ENCODE measurements at places on chromosomes 6 and 20. TPM values are rescaled to one million over a fixed set of nuclear protein-coding genes. Genes with fewer than 3 reads are reported as not detected.

GRCh38 chr6:91812596-91813274, 1225.9 kb upstream of the MAP3K7 start:
- no peaks in the 10 kb centered on the region for H3K36me3 ChIP-seq
- H3K27me3 ChIP-seq, result no peaks in the 10 kb centered on the region
- no peak overlapping the region for H3K27ac ChIP-seq
- DNase-seq, result no peak
- H3K4me3 ChIP-seq, result no peak overlapping the region
- H3K4me1 ChIP-seq, result no peaks in the 10 kb centered on the region

DNA sequence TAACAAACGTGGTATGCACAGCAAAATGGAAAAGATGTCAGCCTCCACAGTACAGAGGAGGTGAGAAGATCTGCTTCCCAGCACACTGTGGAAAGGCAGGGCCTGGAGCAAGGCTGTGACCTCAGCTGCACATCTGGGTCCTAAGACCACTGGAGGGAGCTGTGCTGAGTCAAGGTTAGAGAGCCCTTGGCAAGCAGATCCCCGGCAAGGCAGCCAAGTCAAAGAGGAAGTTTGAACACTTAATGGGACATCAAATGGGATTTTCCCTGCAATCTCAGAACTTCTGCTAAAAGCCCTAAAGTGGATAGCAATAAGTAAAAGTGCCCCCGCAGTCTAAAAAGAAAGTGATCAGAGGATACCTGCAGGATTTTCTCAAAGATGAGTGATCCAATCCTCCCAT, 39.5 kb downstream of the UNC5CL start:
- no peak for DNase-seq
- H3K4me1 ChIP-seq, result no peaks in the 10 kb centered on the region
- H3K27me3 ChIP-seq, result peaks cover 60% of the 10 kb centered on the region
- H3K27ac ChIP-seq, result no peak overlapping the region
- no peaks in the 10 kb centered on the region for H3K36me3 ChIP-seq

- no peaks in the 10 kb centered on the region for H3K36me3 ChIP-seq
- no peak overlapping the region for H3K27ac ChIP-seq
- DNase-seq, result no peak
- peaks cover 12% of the 10 kb centered on the region for H3K4me1 ChIP-seq
- peak overlapping the region; percentile 14 for H3K4me3 ChIP-seq
- H3K27me3 ChIP-seq, result peaks cover 59% of the 10 kb centered on the region
Observed at GRCh38 chr6:106359959-106360409, 533 bp upstream of the CRYBG1 start.

- H3K4me1 ChIP-seq, result peaks cover 61% of the 10 kb centered on the region
- DNase-seq, result no peak
- no peak overlapping the region for H3K4me3 ChIP-seq
- peaks cover 72% of the 10 kb centered on the region for H3K36me3 ChIP-seq
- no peak overlapping the region for H3K27ac ChIP-seq
- no peaks in the 10 kb centered on the region for H3K27me3 ChIP-seq
Observed at GRCh38 chr6:11373208-11373607, 140.7 kb upstream of the NEDD9 start.

GRCh38 chr6:28490205-28490890, 25.2 kb downstream of the GPX6 start:
- H3K27ac ChIP-seq, result no peak overlapping the region
- H3K4me3 ChIP-seq, result peak overlapping the region; percentile 33
- no peaks in the 10 kb centered on the region for H3K36me3 ChIP-seq
- DNase-seq, result no peak

GRCh38 chr6:152054441-152054840, 247.0 kb downstream of the ESR1 start:
- H3K36me3 ChIP-seq, result no peaks in the 10 kb centered on the region
- H3K27ac ChIP-seq, result no peak overlapping the region
- H3K27me3 ChIP-seq, result peaks cover 2% of the 10 kb centered on the region
- no peak for DNase-seq
- H3K4me3 ChIP-seq, result no peak overlapping the region

DNA sequence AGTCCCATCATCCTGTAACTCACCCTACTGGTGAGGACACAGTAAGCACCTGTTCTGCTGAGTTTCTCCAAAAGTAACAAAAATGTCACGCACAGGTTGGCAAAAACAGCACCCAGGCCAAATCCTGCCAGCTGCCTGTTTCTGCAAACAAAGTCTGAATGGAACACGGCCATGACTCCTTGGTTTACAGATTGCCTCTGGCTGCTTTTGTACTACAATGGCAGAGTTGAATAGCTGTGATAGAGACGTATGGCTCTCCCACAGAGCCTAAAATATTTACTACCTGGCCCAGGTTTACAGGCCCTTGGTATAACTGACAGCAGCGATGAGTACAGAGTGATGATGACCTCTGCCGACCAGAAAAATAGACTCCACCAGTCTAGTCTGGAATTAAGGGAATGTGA, 52.6 kb downstream of the CNKSR3 start:
- DNase-seq, result no peak
- peaks cover 8% of the 10 kb centered on the region for H3K27me3 ChIP-seq
- no peak overlapping the region for H3K4me3 ChIP-seq
- no peaks in the 10 kb centered on the region for H3K4me1 ChIP-seq
- no peaks in the 10 kb centered on the region for H3K36me3 ChIP-seq
- no peak overlapping the region for H3K27ac ChIP-seq

DNA sequence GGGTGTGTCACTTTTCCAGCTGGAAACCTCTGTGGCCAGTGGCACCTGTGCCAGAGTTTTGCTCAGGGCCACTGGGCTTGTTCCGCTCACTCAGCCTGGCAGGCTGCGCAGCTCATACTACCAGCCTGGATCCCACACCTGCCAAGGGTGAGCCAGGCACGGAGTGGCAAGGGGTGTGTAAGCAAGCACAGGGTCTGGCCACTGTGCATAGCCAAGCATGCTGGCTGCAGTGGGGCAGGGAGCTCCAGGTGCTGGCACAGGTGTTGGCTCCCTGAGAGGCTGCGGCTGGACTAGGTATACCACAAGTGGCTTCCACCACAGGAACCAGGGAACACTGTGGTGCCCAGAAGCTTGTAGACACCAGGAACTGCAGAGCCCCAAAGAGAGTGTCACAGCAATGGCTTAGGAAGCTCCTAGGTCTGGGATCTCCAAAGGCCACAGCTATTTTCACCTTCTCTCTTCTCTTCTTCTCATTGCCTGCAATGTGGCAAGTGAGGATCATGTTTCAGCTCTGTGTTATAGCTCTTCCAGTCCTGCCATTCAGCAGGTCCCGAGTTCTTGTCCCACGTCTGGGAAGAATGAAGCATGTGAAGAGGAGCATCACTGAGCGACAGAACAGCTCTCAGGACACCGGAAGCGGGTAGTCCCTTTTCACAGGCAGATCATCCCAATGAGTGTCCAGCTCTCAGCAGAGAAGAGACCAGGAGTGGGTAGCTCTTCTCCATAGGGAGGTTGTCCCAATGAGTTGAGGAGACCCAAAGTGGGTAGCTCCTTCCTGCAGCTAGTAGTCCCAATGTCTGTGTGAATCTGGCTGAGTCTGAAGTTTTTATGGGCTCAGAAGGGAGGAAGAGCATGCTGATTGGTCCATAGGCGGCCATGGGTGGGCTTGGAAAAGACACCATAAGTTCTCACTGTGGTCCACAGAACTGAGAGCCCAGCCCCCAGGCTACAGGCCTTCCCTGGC, 41.3 kb downstream of the WASF1 start:
- no peak overlapping the region for H3K4me3 ChIP-seq
- H3K27me3 ChIP-seq, result peaks cover 5% of the 10 kb centered on the region
- H3K36me3 ChIP-seq, result no peaks in the 10 kb centered on the region
- H3K4me1 ChIP-seq, result no peaks in the 10 kb centered on the region
- H3K27ac ChIP-seq, result no peak overlapping the region

- no peaks in the 10 kb centered on the region for H3K27me3 ChIP-seq
- peaks cover 5% of the 10 kb centered on the region for H3K36me3 ChIP-seq
- H3K27ac ChIP-seq, result no peak overlapping the region
- no peak for DNase-seq
Observed at GRCh38 chr20:25316506-25317190, 68.8 kb downstream of the PYGB start.

DNA sequence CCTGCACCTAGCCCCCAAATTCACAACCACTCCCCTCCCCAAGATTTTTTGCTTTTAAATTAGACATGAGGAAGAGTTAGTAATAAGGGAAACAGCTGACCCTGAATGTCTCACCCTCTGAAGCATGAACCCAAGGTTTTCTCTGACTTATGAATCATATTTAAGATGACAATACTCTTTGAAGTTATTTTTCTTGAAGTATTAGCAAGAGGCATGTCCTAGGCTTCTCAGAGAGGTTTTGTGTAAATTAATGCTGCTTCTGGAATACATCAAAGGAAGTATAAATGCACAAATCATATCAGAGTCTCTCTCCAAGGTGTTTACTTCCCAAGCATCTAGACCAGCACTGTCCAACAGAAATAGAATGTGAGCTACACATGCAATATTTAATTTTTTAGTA, 408.1 kb upstream of the MARCKS start:
- H3K4me3 ChIP-seq, result no peak overlapping the region
- H3K4me1 ChIP-seq, result no peaks in the 10 kb centered on the region
- H3K36me3 ChIP-seq, result no peaks in the 10 kb centered on the region

DNA sequence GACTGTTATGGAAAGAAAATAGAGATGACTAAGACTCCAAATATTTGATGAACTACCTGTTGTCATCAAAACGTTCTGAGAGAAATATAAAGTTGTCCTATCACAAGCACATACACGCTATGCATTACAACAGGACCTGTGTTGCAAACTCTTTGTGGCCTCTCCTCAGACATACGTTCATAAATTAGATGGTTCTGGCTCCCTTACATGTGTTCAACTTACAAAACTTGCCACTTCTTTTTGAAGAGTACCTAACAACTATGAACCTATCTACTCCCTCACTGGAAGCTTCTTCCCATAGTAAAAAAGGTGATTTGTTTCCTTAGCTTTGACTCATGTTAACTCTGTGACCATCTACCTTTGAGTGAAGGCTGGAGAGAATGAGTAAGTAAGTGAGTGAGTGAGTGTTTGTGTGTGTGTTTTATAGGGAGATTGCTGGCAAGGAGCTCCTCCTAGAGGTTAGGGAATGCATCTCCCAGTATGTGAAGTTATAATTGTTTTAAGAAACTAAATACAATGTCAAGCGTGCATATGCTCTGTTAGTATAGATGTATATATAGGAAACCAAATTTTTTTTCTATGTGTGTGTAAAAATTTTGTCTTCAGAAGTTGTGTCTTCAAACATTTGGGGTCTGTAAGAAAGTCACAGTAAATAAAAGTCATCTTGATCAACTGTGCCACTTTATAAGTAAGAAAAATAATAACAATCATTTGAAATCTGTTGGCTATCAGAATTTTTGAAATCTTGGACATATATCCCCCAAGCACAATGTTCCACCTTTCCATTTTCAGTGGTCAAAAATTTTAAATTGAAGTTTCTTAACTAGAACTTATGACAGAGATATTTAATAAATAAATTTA, 1211.1 kb upstream of the GJE1 start:
- no peak overlapping the region for H3K27ac ChIP-seq
- no peak for DNase-seq
- no peaks in the 10 kb centered on the region for H3K36me3 ChIP-seq
- no peak overlapping the region for H3K4me3 ChIP-seq

- H3K4me1 ChIP-seq, result peaks cover 12% of the 10 kb centered on the region
- H3K36me3 ChIP-seq, result no peaks in the 10 kb centered on the region
Observed at GRCh38 chr6:25227854-25228253, 51.3 kb upstream of the CARMIL1 start.

DNA sequence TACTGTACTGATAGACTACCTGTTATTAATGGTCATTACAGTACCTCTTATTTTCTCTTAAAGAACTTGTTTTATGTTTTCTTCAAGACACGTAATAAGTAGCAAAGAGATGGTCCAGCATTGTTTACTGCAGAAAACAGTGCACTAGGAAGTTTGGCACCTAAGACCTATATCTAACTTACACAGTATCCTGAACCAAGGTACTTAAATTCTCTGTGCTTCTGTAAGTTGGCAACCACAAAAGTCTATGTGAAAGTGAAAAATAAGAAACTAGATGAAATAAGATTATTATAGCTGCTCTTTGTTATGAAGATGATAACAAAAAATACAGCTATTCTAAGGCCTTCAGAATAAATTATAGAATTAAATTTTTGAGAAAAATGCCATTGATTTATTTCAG, 411.7 kb upstream of the SOX4 start:
- no peaks in the 10 kb centered on the region for H3K27me3 ChIP-seq
- H3K27ac ChIP-seq, result no peak overlapping the region
- H3K4me1 ChIP-seq, result peaks cover 14% of the 10 kb centered on the region
- peaks cover 3% of the 10 kb centered on the region for H3K36me3 ChIP-seq
- no peak for DNase-seq

DNA sequence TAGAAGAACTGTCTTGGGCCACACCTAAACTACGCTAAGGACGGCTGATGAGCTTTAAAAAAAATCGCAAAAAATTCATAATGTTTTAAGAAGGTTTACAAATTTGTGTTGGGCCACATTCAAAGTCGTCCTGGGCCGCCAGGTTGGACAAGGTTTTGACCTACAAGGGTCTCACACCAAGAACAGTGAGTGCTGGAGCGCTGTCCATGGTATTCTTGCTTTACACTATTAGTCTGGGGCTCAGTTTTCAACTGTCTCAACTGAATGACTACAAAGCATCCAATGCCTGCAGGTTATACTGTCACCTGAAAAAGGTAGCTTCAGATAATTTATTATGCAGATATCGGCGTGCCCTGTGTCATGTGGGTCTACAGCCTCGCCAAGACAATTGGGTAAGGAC, 3.7 kb upstream of the FAXC start:
- H3K27ac ChIP-seq, result no peak overlapping the region
- peaks cover 64% of the 10 kb centered on the region for H3K27me3 ChIP-seq
- DNase-seq, result no peak
- H3K4me3 ChIP-seq, result no peak overlapping the region

GRCh38 chr20:63957690-63958441, 1.6 kb upstream of the UCKL1 start:
- peaks cover 38% of the 10 kb centered on the region for H3K4me1 ChIP-seq
- H3K36me3 ChIP-seq, result no peaks in the 10 kb centered on the region
- no peak overlapping the region for H3K4me3 ChIP-seq
- no peaks in the 10 kb centered on the region for H3K27me3 ChIP-seq
- H3K27ac ChIP-seq, result peak overlapping the region; percentile 88
- DNase-seq, result no peak

DNA sequence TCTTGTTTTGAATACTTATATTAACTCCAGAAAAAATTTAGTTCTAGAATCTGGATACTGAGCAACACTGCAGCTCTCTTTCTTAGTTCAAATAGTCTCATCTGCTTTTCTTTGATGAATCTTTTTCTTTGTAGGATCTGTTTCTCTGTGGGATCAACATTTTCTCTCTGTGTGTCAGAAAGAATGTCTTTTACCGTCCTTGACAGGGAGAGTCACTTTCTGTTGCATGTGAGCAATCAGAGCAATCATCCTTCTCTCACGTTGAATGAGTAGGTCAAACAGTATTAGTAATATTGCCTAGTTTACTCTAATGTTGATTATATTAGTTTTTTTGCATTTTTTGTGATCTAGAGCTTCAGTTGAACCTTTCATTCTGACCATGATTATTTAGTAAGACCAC, 130.9 kb downstream of the TRMT11 start:
- no peak overlapping the region for H3K4me3 ChIP-seq
- H3K4me1 ChIP-seq, result no peaks in the 10 kb centered on the region
- H3K36me3 ChIP-seq, result no peaks in the 10 kb centered on the region

The OCSTAMP gene
- 0.15 TPM for total RNA-seq

The GPLD1 gene
- total RNA-seq, result 0.20 TPM

The PRDM13 gene
- not detected for total RNA-seq

The R3HDML gene
- total RNA-seq, result not detected

Data from activated CD4-positive, alpha-beta memory T cell treated with anti-CD3 and anti-CD28 coated beads, Interleukin-2, amount 10 ng/mL, durations not matched to agents 7 days and 5 days (primary cell).